ENCODE measurements at places on chromosomes 5 and 9.

GRCh38 chr9:109868207-109868606 is 88.2 kb downstream of the PALM2AKAP2 start:
- DNase-seq = no peak

DNA sequence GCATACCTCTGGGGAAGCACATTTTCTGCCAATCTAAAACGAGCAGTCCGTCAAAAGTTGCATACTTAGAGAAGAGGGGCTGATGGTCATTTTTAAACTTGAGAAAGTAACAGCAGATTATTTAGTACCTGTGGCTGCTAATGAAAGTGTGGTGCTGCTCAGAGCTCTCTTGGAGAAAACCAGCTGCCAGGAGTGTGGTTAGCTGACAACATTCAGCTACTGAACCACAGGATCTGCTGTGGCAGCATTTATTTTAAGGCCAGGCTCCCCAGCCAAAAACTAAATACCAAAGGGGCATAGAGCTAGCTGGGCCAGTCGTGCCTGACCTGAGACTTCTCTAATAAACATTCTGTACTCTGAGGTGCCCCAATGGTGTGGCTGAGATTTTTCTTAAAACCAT is 203.6 kb downstream of the EDIL3 start:
- no peak for DNase-seq

- DNase-seq = no peak
These were observed 80.2 kb upstream of the DMRT1 start for GRCh38 chr9:761176-761792.

GRCh38 chr9:8534828-8535227 is 735.2 kb upstream of the DMAC1 start:
- DNase-seq = no peak

GRCh38 chr9:27528886-27529315 is 713 bp downstream of the MOB3B start:
- peak; percentile 68 for DNase-seq
